ENCODE measurements at places on chromosomes 13 and 19. TPM values are rescaled to one million over a fixed set of nuclear protein-coding genes. Genes with fewer than 3 reads are reported as not detected.

NCAN gene
- not detected for total RNA-seq

DNA sequence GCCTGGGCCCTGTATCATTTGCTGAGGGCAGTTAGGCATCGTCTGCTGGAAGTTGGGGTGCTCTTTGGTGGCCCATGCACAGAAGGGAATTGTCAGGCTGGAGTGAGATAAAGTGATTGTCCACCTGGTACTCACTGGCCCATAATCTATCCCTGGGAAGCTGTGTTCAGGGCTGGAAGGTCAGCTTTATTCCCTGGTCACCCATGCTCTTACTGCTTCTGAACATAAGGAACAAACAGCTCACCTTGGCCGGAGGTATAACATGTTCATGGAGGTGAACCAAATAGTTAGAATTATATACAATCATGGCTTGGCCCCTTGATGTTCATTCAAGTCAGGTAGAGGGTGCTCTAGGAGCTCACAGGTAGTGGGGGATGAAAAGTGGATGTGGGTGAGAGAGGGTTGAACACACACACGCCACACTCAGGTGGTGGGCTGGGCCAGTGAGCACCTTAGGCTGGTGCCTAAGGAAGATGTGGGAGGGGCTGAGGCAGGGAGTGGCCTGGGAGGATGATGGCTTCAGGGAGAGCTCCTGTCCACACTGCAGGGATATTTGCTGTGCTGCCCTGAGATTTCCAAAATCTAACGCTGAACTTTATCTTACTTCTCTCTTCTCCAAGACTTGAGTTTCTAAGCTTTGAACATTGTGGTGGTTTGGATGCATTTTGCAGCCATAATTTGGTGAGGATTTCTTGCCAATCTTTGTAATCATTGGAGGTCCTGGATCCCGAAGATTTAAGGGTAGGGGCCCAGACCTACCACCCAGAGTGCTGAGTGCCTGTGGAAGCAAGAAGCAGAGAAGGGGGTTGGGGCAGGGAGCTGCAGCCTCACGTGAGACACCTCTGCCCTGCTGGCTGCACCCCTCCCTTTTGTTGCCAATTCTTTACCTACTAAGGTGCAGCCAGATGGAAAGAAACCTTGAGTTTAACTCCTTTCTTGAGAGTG, 420.6 kb downstream of the ZNF536 start:
- peaks cover 6% of the 10 kb centered on the region for H3K27me3 ChIP-seq
- no peaks in the 10 kb centered on the region for H3K36me3 ChIP-seq
- H3K27ac ChIP-seq: no peak overlapping the region
- no peak overlapping the region for H3K4me3 ChIP-seq
- DNase-seq: no peak

DNA sequence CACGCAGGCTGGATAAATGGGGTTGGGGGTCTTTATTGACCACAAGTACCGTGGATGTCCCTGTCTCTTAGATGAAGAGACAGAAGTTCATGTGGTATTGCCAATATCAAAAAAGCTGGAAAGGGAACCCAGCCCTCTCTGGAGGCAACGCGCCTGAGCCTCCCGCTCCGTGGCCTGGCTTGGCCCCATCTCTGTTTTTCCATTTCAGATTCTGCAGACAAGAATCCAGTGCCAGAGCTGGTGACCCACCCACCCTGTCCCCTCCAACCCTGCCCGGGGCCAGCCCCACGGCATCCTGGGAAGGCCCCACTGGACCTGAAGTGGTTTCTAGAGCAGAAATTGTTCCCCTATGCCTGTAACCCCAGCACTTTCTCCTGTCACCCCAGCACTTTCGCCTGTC, 57.7 kb downstream of the PTPRS start:
- H3K36me3 ChIP-seq: peaks cover 18% of the 10 kb centered on the region
- peak overlapping the region; percentile 32 for H3K27ac ChIP-seq
- H3K27me3 ChIP-seq: no peaks in the 10 kb centered on the region
- no peak overlapping the region for H3K4me3 ChIP-seq

- no peak overlapping the region for H3K27ac ChIP-seq
- no peaks in the 10 kb centered on the region for H3K27me3 ChIP-seq
- peak overlapping the region; percentile 64 for H3K4me3 ChIP-seq
- peaks cover 18% of the 10 kb centered on the region for H3K36me3 ChIP-seq
These were observed 1.5 kb downstream of the KMT5C start for GRCh38 chr19:55341171-55341588.

DNA sequence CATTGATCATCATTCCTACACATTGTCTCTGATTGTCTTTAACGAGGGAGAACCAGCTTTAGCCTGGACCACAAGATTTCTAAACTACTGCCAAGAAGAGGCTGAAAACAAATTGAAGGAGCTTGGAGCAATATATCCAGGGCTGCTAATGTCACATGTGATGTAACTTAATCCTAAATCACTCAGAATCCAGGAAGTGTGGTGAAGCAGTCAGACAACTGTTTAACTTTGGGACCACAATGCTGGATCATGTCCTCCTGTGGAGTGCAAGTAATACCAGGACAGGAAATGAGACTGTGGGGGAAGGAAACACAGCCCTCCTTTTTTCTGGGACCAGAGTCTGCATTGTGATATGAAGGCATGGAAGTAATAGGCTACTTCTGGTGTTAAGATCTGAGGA, 430.2 kb downstream of the KCTD12 start:
- H3K4me1 ChIP-seq: no peaks in the 10 kb centered on the region
- no peak overlapping the region for H3K4me3 ChIP-seq
- H3K27ac ChIP-seq: no peak overlapping the region
- no peak for DNase-seq
- H3K27me3 ChIP-seq: no peaks in the 10 kb centered on the region

Data from lower lobe of right lung (tissue), 2 donors.